Muscle of leg (tissue), 16 donors: ENCODE measurements at places on chromosomes 5 and 9. TPM values are rescaled to one million over a fixed set of nuclear protein-coding genes. Genes with fewer than 3 reads are reported as not detected.

DNA sequence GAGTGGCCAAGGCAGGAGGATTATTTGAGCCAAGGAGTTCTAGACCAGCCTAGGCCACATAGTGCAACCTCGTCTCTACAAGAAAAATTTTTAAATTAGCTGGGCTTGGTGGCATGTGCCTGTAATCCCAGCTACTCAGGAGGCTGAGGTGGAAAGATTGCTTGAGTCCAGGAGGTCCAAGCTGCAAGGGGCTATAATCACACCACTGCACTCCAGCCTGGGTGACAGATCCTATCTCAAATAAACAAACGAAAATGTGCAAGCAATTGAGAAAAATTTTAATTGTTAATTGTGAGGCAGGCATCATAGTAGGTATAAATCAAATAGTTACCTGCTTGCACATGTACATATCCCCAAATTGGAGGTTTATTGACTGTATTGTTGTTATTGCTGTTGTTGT, 15.3 kb downstream of the ALDH7A1 start:
- DNase-seq, result no peak

DNA sequence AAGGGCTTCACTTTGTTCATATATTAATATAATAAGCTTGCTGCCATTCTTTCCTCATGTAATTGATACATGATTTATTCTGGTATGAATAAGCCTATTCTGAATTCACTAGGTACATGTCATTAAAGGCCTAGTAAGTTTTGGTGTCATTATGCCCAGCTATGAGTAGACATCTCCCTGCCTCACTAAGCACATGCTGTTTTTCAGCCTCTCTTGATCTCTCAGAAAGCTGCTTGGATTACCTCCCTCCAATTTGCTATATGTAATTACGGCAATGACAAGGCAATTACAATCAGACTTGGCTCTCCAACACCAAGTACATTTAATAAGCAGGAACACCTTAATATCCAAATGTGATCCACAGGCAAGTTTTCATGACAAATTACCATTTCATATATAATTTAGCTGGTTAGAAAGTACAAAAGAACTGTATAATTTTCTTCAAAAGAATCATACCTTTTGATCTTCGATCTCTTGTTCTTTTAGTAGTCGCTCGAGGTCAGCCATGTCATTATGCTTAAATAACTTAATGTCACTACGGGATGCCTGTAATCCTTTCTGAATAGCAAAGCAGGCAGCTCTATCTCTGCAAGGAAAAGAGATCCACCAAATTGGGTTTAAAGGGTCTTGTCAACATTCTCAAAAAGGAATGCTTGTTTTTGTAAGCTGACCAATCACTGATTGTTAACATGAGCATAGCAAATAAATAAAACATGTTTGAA, 56.3 kb downstream of the SPTLC1 start:
- no peak for DNase-seq

GRCh38 chr5:135112008-135112725, 78.1 kb upstream of the PITX1 start:
- peak; percentile 96 for DNase-seq

DNA sequence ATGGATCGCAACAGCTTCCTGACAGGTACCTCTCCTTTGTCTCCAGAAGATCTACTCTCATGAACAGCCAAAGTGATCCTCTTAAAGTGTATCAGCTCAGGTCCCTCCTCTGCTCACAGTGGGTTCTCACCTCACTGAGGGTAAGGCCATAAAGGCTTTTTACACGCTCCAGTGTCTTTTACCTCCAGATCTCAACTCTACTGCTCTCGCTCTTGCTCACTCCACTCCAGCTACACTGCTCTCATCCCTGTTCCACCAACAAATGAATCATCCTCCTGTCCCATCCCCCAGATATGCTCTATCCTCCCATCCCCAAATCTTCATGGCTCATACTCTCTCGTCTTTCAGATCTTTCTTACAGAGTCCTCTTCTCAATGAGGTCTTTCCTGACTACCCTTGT, 248.6 kb upstream of the EFNA5 start:
- no peak for DNase-seq

DNA sequence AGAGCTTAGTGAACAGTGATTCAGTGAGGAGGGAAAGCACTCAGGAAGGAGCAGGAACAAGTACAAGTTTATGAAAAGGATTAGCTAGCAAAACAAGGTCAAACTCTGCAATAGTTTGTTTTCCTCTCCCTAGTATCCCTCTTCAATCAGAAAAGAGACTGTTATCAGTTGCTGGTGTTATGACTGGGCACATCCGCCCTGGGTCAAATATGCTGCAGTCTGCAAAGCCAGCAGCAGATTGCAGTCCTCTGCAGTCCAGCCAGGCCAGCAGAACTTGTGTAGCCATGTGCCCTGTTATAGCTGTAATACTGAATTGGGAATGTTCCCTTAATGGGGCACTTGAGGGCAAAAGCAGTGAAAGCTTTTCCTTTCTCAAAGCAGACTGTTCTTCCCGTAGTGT, 12.0 kb downstream of the PCDHAC2 start:
- DNase-seq, result no peak

DNA sequence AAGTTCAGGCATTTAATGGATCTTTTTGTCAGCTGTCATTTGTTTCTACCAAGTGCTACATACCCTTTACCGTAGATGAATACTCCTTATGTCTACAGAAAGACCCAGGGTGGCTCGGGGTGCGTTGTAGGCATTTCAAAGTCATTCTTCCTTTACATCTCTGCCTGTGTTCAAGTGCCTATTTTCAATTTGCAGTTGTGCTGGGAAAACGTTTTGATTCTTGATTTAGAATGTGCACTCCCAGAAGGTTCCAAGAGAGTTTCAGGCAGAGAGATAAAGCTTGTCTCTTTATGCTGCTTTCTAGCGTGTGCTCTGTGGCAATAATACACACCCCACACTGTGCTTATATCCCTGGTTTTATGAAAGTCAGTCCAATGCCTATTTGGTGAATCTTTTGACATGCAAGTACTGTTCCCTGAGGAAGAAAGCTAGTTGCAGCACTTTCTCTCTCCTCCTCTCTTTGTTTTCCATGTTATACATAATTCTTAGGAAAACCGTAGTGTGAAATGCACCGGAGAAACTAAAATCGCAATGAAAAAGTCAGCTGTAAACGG, 828.1 kb upstream of the ZNF608 start:
- peak; percentile 20 for DNase-seq

- peak; percentile 92 for DNase-seq
Observed at GRCh38 chr5:74192606-74193299, 447.8 kb downstream of the ENC1 start.

- DNase-seq, result no peak
Observed at GRCh38 chr5:56737951-56738606, 77.3 kb upstream of the MAP3K1 start.

- no peak for DNase-seq
Observed at GRCh38 chr9:86790805-86791204, 156.5 kb downstream of the GAS1 start.

- peak; percentile 69 for DNase-seq
Observed at GRCh38 chr5:54616031-54616430, 98.5 kb downstream of the SNX18 start.

- no peak for DNase-seq
Observed at GRCh38 chr5:34548086-34548403, 108.1 kb upstream of the RAI14 start.

- DNase-seq, result no peak
Observed at GRCh38 chr9:29966247-29966646, 2393.0 kb upstream of the C9orf72 start.

GPR151 gene
- polyA plus RNA-seq, result not detected

ARHGEF28 gene
- polyA plus RNA-seq, result 4.0 TPM

GRIA1 gene
- polyA plus RNA-seq, result 0.37 TPM

TLR4 gene
- polyA plus RNA-seq, result 5.1 TPM

AGXT2 gene
- 0.13 TPM for polyA plus RNA-seq

MOB3B gene
- polyA plus RNA-seq, result 2.3 TPM
